Activated CD8-positive, alpha-beta memory T cell treated with anti-CD3 and anti-CD28 coated beads for 1 hour (primary cell): ENCODE measurements at places on chromosomes 6 and 20.

- no peak for DNase-seq
Measured at GRCh38 chr6:7776509-7776908, 50.6 kb downstream of the BMP6 start.

- no peak for DNase-seq
Measured at GRCh38 chr20:32070690-32071213, 18.7 kb downstream of the HCK start.

- no peak for DNase-seq
Measured at GRCh38 chr6:101730954-101731353, 337.4 kb downstream of the GRIK2 start.

DNA sequence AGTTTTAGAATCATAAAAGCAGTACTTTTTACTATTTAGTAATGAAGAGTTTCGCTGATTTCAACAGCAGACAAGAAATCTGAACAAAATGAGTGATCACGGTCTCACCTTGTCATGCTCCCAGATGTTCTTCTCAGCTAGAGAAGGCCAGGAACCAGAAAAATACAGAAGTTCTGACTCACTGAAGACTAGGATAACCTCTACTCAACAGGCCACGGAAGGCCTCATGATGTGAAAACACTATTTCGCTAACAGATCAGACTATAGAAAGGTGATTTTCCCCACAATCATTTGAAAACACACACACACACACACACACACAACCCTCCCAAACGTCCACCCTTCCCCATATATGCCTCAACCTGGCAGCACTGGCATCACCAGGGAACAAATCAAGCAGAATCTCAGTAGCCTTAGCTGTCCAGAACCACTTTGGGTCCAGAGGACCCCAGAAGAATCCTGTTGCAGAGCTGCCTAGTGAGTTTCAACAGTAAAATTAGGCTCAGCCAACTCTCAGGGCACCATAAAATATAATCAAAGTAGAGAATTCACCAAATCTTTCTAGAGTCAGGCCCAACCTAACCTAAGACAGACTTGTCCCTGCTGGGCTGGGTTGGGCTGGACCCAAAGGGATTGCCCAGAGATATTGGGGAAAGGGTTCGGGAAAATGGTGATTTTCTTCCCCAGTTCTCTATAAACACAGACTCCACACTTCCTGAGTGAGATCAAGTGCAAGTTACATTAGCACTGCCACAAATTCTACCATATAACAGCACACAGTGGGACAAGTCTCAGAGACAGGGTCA lies 7.9 kb downstream of the EXOC2 start:
- no peak for DNase-seq

DNA sequence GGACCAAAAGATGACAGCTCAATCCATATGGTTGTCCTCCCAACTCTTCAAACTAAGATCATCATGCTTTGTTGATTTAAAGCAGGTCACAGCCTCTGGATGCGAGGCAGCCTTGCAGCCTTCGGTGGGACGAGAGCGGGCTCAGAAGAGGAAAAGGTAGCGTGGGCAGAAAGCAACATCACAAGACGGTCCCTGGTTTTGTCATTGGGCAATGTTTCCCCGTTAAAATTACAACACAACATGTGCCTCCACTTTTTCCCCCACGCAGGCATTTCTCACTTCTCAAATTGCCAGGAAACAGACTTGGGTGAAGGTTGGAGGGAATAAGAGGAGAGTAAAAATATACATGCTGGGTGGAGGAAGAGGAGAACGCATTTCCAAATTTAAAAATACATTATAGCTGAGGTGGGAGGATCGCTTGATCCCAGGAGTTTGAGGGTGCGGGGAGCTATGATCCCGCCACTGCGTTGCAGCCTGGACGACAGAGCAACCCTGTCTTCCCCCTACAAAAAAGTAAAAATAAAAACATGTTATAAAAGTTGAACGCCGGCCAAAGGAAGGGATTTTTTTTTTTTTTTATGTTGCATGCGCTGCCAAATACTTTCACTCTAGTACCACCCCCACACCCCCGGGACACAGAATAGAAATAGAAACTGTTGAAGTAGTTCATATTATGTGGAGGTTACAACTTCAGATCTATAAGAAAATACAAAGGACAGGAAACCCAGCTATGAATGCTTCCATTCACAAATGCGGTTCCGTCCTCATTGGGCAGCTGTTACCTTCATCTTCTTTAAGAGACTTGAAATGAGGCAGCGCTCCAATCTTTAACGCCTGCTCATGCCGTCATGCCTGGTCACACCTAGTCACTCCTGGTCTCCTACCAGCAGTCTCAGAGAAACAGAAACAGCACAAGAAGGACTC lies 13.9 kb upstream of the NAA20 start:
- DNase-seq = no peak

- no peak for DNase-seq
Measured at GRCh38 chr20:12327205-12327604, 409.5 kb downstream of the BTBD3 start.

DNA sequence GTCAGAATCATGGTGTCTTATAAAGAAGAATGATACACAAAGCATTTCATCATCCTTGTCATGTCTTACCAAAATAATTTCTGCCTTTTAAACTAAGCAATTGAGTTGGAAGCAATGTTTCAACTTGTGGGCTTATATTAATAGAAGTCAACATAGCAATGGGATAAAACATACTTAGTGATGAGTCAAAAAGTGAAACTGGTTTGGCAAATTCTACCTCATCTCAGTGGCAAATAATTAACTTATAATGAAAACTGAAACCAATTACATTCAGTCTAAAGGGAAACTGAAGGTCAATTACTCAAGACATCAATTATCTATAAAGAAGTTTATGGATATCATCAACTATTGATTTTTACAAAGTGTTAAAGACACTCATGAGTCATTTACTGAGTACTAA lies 463.8 kb downstream of the BMP2 start:
- no peak for DNase-seq

DNA sequence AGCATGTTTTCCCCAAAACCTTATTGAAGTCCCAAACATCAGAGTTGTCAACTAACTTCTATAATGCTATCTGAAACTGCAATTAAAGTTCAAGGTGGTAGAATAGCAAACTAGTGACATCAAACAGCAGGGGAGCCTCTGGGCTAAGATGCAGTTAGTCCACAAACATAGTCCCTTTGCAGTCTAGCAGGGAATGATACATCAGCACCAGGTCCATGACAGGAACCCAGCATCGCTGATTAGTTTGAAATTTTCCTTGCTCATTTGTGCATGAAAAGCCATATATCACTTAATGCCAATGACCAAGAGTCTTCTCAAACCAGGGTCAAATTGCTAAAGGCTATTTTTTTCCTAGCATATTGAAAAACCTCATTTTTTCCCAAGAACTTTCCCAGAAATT lies 145.3 kb downstream of the HIVEP2 start:
- DNase-seq = no peak

DNA sequence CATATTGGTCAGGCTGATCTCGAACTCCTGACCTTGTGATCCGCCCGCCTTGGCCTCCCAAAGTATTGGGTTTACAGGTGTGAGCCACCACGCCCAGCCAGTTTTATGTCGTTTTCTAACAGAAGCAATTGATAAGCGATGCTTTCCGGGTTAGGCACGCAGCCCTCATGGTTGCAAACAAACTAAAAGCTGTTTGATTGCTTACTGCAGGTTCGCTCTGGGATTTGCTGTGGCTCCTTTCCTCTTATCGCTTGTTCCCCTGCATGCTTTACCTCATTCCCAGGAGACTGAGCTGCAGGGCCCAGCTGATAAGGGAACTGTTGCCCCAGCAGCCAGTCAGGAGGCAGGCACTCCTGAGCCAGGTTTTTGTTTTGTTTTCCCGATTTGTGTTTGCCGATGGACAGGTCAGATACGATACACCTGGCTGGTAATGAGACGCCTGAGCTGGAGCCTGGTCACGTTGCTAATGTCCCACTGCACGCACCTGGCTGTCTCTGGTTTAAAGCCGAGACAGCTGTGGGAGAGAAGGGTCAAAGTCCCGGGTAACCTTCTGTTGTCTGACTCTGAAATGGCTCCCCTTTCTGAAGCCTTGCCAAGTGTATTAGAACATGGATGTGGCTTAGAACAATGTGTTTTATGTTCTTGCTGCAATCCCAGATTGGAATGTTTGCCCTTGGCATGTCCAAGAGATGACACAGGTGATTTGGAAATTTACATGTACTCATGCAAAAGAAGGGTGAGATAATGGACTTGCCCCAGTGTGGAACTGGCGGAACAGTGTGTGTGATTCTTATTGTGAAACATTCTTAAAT lies 19.9 kb downstream of the DSP start:
- DNase-seq = no peak

- no peak for DNase-seq
Measured at GRCh38 chr6:142669471-142670351, 275.3 kb downstream of the HIVEP2 start.

DNA sequence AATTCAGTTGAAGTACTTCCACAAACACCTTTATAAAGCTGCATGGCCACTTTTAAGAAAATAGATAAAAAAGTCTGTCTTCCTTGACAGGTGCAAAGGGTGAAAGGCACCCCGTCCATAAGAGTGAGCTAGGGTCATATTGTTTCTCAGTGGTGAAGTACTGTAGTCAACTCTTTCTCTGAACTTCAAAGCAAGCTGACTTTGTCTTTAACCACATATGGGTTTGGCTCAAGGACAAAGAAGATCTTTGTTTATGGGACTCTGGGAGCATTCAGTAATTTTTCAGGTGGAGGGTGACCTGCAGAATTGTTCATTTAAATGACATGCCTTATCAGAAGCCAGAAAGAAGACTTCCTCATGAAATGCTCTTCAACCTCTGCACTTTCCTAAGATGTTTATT lies 49.3 kb upstream of the KLHL31 start:
- no peak for DNase-seq

GRCh38 chr6:122308074-122308473 lies 91.4 kb upstream of the HSF2 start:
- DNase-seq = no peak

GRCh38 chr6:145904391-145904790 lies 59.8 kb downstream of the SHPRH start:
- DNase-seq = no peak

- DNase-seq = no peak
Measured at GRCh38 chr6:9139746-9140145, 704.4 kb upstream of the SLC35B3 start.

DNA sequence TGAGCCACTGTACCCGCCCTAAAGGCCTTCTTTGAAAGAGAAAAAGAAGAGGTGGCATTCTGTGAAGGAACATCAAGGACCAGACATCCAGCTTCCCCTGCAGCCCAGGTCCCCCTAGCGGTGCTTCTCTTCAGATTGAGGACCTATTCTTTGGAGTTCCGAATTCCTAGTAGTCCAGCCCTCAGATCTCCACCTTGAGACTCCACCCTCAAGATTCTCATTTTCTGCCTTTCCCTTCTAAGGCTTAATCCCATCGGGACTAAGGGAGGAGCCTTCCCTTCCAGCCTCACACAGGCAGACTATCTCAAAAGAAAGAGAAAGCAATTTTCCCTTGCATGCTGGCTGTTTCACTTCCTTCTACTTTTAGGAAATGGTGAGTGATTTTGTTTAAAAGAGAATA lies 32.5 kb downstream of the MUC22 start:
- no peak for DNase-seq
